ENCODE measurements at places on chromosomes 1 and 21. TPM values are rescaled to one million over a fixed set of nuclear protein-coding genes. Genes with fewer than 3 reads are reported as not detected.

Gene LCE6A
- not detected for total RNA-seq

Gene VASH2
- 1.4 TPM for total RNA-seq

Gene FCRL5
- total RNA-seq: not detected

Gene PUM1
- total RNA-seq: 76.7 TPM

Gene ETV3L
- not detected for total RNA-seq
